ENCODE measurements at places on chromosomes 2 and 18.

DNA sequence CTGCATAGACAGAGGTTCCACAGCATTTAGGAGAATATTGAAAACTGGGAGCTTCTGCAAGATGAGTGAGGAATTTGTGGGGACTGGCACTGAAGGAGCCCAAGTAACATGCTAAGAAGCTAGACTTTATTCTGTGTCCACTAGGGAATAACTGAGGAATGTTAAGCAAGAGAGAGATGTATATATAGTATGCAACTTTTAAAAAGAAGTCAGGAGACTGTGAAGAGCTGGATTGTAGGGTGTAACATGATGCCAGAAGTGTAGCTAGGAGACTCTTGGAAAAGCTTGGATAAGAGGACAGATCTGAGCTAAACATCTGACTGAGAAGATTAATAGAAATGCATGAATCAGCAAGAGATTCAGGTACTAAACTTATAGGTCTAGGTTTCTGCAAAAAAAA lies 270.6 kb upstream of the MMADHC start:
- no peak for DNase-seq

GRCh38 chr2:196220671-196221070 lies 49.3 kb upstream of the STK17B start:
- no peak for DNase-seq

GRCh38 chr2:171798156-171798820 lies 95.8 kb downstream of the SLC25A12 start:
- no peak for DNase-seq

GRCh38 chr2:43609290-43609918 lies 13.6 kb upstream of the THADA start:
- DNase-seq = no peak

All from natural killer cell (primary cell).